ENCODE measurements at places on chromosomes 4 and X.

DNA sequence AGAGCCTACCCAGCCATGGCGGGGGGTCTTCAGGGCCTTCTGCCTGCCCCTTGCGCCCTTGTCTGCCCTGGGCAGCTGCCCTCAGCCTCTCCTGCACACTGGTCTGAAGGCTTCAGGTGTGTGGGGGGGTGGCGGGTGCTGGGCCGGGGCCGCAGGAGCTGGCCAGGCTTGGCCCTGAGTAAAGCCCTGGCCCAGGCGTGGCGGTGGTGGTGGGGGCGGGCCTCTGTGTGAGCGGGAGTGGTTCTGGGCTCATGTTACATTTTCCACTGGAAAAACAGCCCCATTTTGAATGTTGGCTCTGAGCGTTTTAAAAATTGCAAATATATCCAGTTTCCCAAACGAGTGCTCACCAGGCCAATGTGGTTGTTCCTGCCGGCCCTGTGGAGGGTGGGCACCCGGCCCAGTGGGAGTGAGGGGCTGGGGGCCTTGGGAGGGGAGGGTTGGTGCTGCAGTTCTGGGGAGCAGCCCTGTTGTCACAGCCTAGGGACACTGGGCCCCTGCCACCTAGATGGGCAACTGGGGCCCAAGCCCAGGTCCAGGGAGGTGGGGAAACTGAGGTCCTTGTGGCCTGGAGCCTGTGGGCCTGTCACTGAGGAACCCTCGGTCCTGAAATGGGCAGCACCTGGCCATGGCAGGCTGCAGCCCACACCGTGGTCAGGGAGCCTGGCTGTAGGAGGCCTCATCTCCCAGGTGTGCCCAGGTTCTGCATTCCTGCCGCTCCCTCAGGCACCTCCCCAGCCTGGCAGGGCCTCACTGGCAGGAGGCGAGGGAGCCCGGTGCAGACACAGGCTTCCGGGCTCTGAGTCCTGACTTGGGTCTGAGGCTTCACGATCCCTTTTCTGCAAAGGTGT is 28.3 kb downstream of the FGFRL1 start:
- DNase-seq, result no peak

GRCh38 chr4:121330180-121330665 is 50.6 kb downstream of the QRFPR start:
- DNase-seq, result no peak

DNA sequence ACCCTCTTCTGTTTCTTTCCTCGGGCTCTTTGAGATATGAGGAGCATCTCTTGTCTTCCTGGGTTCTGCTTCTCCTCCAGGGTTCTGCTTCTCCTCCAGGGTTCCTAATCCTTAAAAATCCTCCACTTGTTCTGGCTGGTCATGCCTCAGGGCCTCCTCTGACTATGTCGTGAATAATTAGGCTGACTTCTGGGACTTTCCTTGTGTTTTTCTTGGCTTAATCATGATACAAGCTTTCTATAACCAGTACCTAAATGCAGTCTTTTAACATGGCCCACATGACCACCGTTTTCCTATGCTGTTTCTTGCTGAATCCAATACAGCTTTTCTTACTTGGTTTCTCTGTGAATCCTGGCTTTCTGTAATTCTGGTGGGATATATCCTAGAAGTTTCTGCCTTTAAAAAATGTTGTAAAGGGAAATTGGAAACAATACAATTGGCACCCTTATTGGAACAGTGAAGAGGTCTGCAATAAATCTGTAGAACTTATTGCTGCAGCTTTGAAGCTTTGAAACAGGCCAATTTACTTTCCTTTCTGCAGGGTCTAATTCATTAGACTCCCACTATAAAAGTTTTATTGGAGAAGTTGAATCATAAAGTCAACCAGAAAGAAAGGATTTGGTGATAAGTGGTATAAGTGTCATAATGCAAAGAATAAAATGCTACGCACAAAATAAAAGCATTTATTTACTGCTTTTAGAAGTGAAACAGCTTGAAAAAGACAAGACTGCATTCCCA is 213.1 kb downstream of the UGT8 start:
- no peak for DNase-seq

- DNase-seq, result no peak
Measured at GRCh38 chr4:151206241-151207005, 70.5 kb upstream of the PRSS48 start.

DNA sequence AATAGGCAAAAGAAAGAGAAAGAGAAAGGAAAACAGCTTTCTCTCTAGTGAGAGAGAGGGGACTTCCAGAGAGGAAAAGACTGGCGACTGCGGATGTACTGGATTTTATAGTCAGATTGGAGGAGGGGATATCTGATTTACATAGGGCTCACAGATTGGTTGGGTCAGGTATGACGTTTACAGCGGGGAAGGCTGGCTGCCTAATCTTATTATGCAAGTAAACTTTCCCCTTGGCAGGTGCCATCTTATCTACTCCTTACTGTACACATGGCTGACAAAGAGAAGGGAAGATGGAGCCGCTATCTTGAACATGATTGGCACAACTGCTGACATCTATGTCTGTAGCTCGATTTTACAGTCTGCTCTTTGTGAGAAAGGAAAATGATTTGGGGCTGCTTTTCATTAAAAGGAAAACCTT is 25.4 kb downstream of the RBPJ start:
- no peak for DNase-seq

GRCh38 chrX:94515009-94515408 is 841.0 kb downstream of the FAM133A start:
- no peak for DNase-seq

DNA sequence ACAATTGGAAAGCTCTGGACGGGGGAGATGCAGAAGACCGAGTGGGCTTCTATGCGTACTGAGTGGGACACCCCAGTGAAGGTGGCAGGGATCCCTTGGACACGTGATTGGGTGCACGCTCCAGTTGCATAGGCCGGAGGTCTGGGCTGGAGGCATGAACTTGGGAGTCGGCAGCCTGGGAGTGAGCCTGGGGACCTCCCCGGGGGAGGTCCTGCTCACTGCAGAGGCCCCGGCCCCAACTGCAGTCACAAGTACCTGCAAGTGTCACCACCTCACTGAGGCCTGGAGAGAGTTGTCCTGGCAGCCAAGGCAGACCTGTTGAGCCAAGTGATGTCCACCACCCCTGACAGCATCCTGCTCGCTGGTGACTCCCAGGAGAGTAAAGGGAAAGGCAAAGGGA is 49.3 kb upstream of the HMX1 start:
- DNase-seq, result no peak

DNA sequence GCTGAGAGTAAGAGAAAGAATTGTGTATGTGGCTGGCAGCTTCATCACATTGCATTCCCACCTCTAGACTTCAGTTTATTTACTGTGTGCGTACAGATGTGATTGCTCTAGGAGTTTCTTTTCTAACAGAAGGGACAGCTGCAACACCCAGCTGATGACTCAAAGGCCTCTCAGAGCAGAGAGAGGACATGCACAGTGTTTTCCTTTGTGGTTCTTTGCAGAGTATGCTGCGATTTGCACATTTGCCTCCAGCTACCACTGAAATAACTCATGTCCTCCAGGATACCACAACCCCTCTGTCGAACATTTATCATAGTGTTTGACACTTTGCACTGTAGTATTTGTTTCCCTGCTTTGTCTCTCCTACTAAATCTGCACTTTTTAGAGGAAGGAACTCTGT is 294.1 kb downstream of the STIM2 start:
- DNase-seq, result no peak

- DNase-seq, result peak; percentile 70
Measured at GRCh38 chr4:103019308-103020124, at the start of gene SLC9B1. Gene SLC9B1, minus strand, starts transcription at chr4:103019705. Its CDS starts 27,994 bp downstream, at chr4:102991711.
